ENCODE measurements at places on chromosomes 5 and 9.

- DNase-seq: no peak
These were observed 71.2 kb downstream of the NIPSNAP3B start for GRCh38 chr9:104835161-104835560.

GRCh38 chr5:9625286-9625685 lies 4.9 kb downstream of the TAS2R1 start:
- DNase-seq: no peak

DNA sequence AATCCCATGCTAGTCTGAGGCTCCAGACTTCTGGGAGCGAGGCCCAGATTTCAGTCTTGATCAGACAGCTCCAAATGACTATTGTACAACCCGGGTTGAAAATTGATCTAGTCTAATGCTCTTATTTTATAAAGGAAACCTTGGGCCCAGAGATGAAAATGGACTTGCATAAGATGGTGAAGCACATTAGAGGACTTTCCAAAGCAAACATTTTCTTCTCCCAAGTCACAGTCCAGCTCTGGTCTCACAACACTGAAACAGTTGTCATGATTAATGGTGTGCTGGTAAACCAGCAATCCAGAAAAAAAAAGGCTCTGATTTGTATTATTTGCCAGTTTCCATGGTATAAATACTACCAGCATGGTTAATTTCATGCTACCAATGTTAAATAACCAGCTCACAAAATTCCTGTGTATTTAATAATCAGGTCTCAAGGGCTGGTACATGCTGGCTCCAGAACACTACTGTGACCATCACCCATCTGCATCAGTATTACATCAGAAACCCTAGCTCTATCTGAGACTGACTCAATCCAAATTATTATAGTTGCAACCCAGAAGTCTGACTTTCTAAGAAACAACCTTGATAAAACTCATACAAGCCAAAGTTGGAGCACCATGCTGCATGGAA lies 32.5 kb upstream of the ABLIM3 start:
- DNase-seq: no peak

DNA sequence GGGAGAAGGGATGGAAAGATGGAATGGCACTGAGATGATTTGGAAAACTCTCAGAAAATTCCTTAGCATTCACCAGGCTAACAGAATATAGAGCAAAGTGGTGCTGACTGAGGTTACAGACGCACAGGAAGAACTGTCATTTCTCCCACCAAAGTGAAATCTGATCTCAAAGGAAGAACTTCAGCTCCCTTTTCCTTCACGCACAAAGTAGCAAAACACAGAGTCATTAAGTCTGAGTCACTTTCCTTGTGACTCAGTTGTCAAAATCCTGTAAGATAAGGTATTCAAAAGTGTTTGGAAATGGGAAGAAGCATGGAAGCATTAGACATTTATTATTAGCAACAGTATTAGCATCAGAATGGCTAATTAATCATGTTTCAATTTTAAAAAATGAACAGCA lies 11.7 kb downstream of the MPDZ start:
- DNase-seq: no peak

- DNase-seq: no peak
These were observed 109.5 kb upstream of the CD180 start for GRCh38 chr5:67305913-67306710.
